ENCODE measurements at places on chromosomes 16 and 17. TPM values are rescaled to one million over a fixed set of nuclear protein-coding genes. Genes with fewer than 3 reads are reported as not detected.

- no peak for DNase-seq
Measured at GRCh38 chr17:31251105-31251969, 45.7 kb downstream of the OMG start.

- no peak for DNase-seq
Measured at GRCh38 chr16:77951788-77952187, 70.6 kb upstream of the CLEC3A start.

DNA sequence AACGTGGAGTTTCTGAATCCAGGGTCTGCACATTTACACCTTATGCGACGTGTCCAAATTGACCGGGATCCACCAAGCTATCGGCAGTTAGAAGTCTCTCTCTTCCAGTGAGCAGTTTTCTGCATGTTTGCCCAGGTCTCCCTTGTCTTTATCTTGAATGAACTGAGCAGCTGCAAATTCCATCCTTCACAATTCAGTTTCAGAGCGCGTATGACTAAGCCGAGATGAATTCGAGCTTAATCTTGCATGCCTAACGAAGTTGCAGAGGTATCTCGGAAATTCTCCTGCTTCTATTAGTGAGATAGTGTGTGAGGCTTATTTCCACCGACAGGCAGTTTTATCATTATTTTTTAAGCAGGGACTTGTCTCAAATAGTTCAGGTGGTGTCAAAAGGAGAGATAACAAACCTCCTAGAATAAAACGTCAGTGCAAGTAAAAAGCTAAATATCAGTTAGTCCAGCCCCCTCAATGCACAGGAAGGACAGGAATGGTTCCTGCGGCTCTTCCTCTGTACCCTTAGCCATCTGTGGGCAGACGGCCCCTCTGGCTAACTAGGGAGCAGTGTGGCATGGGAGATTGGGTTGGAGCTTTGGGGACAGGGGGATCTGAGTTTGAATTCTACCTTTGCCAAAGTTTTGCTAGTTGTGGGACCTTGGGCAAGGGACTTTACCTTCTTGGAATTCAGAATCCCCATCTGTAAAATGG, 93.0 kb upstream of the GPR139 start:
- no peak for DNase-seq

GRCh38 chr17:32819035-32819434, 57.9 kb downstream of the MYO1D start:
- no peak for DNase-seq

DNA sequence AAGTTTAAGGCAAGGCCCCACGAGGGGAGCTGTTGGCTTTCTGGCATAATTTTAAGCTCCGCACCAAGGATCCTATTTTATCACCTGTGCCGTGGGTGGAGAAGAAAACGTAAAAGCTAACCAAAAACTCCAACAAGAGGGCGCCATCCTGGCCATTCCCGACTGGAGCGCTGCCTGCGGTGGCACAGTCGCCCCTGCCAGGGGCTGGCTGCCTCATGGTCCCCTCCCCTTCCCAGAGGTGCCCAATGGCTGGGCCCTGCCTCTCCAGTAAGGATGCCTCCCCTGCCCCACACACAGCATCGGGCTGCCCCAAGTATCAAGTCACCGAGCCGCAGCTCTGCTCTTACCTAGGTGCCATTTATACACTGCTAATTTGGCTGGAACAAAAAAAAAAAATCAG, 36.3 kb downstream of the ZDHHC7 start:
- DNase-seq, result no peak

- DNase-seq, result no peak
Measured at GRCh38 chr16:66878067-66878466, 2.2 kb upstream of the PDP2 start.

- no peak for DNase-seq
Measured at GRCh38 chr17:65545705-65546523, 15.5 kb downstream of the AXIN2 start.

- no peak for DNase-seq
Measured at GRCh38 chr17:77228241-77228752, 87.5 kb downstream of the SEC14L1 start.

Gene KRTAP1-5
- not detected for total RNA-seq

Gene FOXJ1
- total RNA-seq, result 2.9 TPM

Gene TERB1
- not detected for total RNA-seq

Gene SBK1
- 22.8 TPM for total RNA-seq

All from dorsolateral prefrontal cortex (tissue), 122 donors.